Camera-type eye (tissue), 1 donor: ENCODE measurements at places on chromosomes 7 and 10. TPM values are rescaled to one million over a fixed set of nuclear protein-coding genes. Genes with fewer than 3 reads are reported as not detected.

The HGF gene
- total RNA-seq: 10.9 TPM

The TEX36 gene
- total RNA-seq: not detected

The UNCX gene
- 1.3 TPM for total RNA-seq

The GRM3 gene
- total RNA-seq: 7.2 TPM

The ZNF727 gene
- total RNA-seq: 0.66 TPM

The KIFBP gene
- total RNA-seq: 45.4 TPM

The LLCFC1 gene
- total RNA-seq: not detected

The RBM20 gene
- total RNA-seq: 2.7 TPM

The CPN1 gene
- not detected for total RNA-seq

The CLDN3 gene
- total RNA-seq: 6.0 TPM

The RET gene
- 4.5 TPM for total RNA-seq

The RBAK gene
- total RNA-seq: 26.1 TPM

The PTPN20 gene
- 10.0 TPM for total RNA-seq

The OR2A12 gene
- not detected for total RNA-seq

The KLF14 gene
- total RNA-seq: 0.16 TPM

The LIPA gene
- 34.4 TPM for total RNA-seq

The FFAR4 gene
- total RNA-seq: not detected

The FAM221A gene
- 21.3 TPM for total RNA-seq
